ENCODE measurements at places on chromosomes 1 and 21. TPM values are rescaled to one million over a fixed set of nuclear protein-coding genes. Genes with fewer than 3 reads are reported as not detected.

- no peak for DNase-seq
Measured at GRCh38 chr1:159965263-159965662, 11.2 kb upstream of the SLAMF9 start.

DNA sequence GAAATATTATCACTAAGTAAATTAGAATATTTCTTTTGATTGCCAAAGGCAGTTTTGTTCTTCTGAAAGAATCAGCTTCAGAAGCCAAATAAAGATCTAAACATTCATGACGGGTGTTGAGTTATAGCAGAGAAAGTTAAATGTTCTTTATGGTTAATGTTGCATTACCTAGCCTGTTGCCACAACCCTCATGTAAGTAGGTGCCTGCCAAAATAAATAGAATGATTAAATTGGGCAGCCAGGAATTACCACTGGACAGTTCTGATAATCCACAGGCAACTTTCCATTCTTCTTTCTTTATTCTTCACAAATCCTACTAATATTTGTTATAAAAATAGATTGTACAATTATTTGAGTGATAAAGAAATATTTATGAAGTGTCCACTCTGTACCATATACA is 217.9 kb upstream of the NRIP1 start:
- DNase-seq = no peak

GRCh38 chr1:234683861-234684632 is 74.1 kb upstream of the IRF2BP2 start:
- peak; percentile 59 for DNase-seq

DNA sequence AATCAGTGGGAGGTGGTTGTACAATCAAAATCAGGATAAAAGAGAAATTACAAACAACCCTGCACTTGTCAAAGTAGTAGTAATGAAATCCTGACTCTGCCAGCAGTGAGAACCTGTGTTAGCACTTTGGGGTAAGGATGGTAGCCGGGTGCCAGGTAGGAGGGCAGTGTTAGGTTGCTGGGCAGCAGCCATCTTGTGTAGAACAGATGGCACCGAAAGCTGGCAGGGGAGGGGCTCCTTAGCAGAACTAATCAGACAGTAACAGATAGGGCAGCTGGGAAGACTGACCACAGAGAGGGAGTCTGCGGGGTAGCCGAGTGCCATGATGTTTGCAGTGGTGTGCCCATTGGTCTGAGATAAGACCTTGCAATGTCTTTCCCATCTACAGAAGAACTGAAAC is 137.3 kb downstream of the SDCCAG8 start:
- DNase-seq = no peak

GRCh38 chr1:10819198-10819901 is 22.9 kb upstream of the CASZ1 start:
- DNase-seq = no peak

- peak; percentile 85 for DNase-seq
Measured at GRCh38 chr1:31587720-31588423, 11.6 kb downstream of the TINAGL1 start.

- no peak for DNase-seq
Measured at GRCh38 chr21:31194510-31195293, 149.4 kb downstream of the TIAM1 start.

- no peak for DNase-seq
Measured at GRCh38 chr1:22139066-22139594, 3.8 kb downstream of the WNT4 start.

DNA sequence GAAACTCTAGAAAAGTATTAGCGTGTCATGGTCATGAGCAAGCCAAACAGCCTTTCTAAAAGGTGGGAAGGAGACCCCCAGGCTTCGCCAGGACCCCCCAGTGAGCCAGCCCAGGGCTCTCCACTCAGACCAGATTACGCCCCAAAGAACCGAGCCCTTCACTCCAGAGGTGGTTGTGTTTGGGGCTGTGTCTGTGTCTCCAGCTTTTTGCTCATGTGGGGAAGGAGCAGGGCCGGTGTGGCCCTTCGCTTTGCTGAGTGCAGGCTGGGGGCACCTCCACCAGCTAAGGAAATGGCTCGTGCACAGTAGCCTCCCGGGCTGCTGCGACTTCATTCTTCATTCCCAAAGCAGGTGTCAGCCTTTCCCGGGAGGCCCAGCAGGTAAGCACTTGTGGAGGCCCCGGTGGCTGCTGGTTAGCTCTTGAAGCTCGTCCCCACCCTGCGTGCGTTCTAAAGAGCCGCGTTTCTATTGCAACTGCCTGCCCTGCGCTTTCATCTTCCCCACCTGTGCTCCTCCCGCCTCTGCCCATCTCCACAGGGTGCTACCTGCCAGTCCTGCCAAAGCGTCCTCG is 531 bp downstream of the TSPEAR start:
- no peak for DNase-seq

- no peak for DNase-seq
Measured at GRCh38 chr1:223144431-223144830, 1.4 kb upstream of the TLR5 start.

DNA sequence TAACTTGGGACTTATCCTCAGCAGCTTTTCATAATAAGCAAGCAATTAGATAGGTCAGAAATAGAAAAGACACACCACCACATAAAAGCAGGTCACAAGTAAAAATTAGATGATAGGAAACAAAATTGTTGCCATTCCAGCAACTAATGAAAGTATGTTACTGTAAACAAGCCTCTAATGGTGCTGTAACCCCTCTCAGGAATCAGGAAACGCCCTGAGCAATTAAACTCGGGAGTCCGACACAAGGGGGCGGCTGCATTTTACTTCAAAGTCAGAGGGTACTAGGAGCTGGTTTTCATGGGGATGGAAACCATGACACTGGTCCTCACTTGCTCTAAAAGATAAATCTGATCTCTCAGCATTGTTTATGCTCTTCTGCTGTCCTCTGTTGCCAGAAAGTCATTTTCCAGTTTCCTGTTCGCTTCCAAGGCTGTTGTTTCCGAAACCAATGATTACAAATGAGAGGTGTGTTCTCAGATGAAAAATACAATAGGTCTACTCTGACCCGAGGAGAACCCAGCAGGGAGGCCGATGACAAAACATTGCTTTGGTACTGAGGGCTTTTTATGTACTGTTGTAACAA is 93.4 kb downstream of the TGFBR3 start:
- DNase-seq = no peak

DNA sequence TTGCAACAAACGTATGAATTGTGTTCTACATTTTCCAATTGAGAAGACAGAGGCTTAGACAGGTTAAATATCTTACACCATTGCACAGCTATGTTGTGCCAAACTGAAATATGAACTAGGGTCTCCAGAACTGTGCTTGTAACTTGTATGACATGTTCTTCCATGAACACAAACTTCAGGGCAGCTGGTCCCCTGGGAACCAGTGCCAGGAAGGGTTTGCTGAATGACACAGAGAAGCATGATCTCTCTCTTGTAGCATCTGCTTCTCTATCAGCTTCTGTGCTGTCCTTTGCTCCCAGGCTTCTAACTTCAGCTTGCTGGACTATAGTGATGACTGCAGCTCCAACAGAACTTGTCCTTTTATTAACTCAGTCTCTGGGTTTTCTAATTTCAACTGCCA is 385.5 kb downstream of the SIPA1L2 start:
- DNase-seq = no peak

DNA sequence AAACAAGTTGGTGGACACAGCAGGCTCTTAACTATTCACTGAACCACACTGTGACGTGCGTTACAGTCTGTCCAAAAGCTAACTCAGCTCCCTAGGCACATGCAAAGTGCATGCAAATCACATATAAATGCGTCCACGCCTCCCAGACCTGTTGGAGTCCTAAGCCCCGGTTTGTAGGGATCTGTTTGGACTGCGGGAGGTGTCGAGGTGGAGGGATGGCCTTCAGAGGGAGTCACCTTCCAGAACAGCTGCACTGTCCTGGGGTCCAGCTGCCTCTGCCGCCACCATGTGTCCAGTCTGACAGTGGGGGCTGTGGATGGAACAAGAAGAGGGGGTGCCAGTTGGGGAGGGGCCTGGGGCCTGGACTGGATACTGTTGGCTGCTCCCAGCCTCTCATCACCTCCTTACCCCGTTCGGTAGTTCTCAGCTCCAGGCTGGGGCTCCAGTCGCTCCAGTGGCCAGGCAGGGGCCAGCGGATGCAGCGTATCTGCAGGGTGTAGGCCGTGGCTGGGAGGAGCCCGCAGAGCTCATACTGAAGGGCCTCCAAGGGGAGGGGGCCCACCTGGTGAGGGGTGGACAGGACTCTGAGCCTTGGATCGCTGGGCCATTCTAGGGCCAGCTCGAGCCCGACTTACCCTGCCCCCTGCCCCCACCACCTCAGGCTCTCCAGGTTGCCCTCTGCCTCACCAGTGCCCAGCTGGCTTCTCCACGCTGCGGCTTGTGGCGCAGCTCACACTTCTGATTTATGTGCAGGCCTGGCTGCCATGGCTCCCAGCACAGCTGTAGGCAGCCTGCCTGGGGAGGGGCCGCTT is 7.9 kb upstream of the MRPS15 start:
- no peak for DNase-seq

GRCh38 chr21:15063814-15064575 is 805 bp downstream of the NRIP1 start:
- peak; percentile 75 for DNase-seq

DNA sequence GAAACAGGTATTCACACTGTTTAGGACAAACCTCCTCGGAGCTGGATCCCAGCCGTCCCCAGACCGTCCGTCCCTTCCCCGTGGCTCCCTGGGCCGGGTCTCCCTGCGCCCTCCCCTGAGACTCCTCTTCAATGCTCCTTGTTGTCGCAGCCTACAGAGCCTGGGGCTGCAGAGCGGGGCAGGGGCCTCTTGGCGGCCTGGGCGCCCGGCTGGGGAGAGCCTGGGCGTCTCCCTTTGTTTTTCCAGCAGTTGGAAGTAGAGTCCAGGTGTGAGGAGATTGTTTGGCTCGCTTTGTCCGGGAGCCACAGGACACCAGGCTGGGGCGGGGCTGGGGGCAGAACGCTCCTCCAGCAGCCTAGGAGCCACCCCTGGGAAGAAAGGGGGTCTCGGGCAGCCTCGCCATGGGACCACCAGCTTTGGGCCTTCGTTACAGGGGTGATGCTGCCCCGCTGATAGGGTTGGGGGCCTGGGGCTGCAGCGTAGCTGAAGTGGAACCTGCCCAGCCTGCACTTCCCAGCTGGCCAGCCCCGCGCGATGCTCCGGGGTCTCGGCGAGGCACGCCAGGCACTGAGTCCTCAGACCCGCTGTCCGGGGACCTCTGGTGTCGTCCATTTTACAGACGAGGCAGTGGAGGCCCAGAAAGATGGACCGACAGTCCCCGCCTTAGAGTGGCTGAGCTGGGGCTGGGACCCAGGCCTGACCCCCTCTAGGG is 66.9 kb downstream of the PRDM16 start:
- DNase-seq = no peak

DNA sequence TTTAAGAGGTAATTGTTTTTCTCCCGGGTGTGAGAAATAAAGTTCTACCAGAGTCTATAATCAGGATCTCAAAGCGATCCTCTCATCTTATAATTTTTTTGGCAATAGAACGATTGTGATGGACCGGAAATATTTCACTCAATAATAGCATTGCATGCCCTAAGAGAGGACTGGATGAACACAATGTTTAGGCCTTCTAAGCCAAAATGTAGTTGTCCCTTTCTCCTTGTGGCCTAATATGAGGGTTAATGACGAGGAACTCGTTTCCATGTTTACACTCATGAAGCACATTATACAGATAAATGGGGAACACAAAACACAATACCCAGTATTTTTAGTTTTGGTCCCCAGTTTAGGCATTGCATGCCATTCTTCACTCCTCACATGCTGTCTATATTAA is 5.9 kb downstream of the TBX15 start:
- no peak for DNase-seq

DNA sequence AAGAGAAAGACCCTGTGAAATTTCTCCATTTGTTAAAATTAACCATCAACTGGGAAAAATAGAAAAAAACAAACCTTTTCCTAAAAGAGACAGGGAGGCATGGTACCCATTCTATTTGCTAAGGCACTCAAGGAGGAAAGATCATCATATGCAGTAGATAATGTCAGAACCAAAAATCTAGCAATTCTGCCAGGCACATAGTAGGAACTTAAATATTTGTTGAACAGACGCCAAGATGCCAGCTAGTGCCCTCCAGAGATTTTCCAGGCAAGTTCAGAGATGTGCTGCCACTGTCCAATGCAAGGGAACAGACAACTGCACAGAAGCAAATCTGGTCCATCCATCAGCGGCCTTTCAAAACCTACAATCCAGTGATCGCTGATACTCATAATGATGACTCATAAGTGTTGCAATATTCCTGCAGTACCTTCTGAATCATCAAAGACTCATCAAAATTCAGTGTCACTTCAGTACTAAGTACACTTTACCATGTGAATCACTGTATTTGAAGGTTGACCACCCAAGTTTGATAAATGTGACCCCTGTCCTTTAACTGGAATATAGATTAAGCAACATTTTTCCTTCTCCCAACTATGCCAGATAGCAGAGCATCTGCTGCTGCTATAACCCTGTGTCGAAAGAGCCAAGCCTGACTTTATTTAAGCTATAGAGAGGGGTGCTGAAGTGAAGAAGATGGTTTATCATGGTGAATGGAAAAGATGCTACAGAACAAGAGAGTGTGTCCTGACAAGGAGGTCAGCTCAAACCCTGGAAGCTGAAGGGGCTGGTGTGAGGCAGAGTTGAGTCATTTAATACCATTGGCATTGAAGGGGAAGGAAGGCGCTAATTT is 99.1 kb downstream of the MT1HL1 start:
- DNase-seq = no peak

DNA sequence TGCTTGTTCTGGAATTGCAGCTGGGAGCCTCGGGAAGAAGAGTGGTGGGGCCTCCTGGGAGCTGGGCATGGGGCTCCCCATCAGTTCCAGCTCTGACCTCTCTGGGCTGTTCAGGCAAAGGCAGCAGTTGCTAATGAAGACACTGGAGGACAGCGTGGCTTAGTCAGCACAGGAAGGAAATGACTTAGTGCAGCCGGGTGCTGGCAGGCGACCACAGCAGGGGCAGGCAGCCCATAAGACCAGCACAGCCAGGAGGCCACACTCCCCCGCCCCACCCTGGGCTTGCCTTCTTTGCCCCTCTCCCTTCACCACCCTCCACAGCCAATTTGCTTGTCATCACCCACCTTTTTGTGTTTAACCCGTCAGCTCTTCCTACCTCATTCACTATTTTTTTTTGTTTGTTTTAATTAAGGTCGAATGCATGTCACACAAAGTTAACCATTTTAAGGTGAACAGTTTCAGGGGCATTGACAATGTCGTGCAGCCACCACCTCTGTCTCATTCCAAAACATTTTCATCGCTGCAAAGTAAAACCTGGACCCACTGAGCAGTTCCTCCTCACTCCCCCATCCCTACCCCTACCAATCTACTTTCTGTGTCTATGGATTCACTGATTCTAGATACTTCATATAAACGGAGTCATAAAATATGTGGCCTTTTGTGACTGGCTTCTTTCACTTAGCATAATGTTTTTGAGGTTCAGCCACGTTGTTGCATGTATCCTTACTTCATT is 10.9 kb downstream of the OLIG2 start:
- DNase-seq = peak; percentile 50

- DNase-seq = no peak
Measured at GRCh38 chr1:24830680-24831272, 85.5 kb downstream of the CLIC4 start.

Gene INAVA
- 0.05 TPM for total RNA-seq

Gene REN
- total RNA-seq = not detected

Gene EDN2
- 0.27 TPM for total RNA-seq

Gene CACHD1
- 3.1 TPM for total RNA-seq

Gene RIPPLY3
- total RNA-seq = not detected

Gene PLA2G2E
- total RNA-seq = not detected

Gene RPE65
- not detected for total RNA-seq

Gene ZNF670
- total RNA-seq = 1.5 TPM

Gene BCL10
- total RNA-seq = 8.4 TPM

Gene SON
- total RNA-seq = 141 TPM

Gene ZNF593OS
- not detected for total RNA-seq

Gene SNX7
- 21.1 TPM for total RNA-seq

Gene RAB25
- total RNA-seq = not detected
